ENCODE measurements at places on chromosomes 3 and 15. TPM values are rescaled to one million over a fixed set of nuclear protein-coding genes. Genes with fewer than 3 reads are reported as not detected.

- DNase-seq, result no peak
Measured at GRCh38 chr3:53230041-53230621, 25.7 kb downstream of the TKT start.

- peak; percentile 30 for DNase-seq
Measured at GRCh38 chr15:80970018-80970657, 19.5 kb downstream of the MESD start.

DNA sequence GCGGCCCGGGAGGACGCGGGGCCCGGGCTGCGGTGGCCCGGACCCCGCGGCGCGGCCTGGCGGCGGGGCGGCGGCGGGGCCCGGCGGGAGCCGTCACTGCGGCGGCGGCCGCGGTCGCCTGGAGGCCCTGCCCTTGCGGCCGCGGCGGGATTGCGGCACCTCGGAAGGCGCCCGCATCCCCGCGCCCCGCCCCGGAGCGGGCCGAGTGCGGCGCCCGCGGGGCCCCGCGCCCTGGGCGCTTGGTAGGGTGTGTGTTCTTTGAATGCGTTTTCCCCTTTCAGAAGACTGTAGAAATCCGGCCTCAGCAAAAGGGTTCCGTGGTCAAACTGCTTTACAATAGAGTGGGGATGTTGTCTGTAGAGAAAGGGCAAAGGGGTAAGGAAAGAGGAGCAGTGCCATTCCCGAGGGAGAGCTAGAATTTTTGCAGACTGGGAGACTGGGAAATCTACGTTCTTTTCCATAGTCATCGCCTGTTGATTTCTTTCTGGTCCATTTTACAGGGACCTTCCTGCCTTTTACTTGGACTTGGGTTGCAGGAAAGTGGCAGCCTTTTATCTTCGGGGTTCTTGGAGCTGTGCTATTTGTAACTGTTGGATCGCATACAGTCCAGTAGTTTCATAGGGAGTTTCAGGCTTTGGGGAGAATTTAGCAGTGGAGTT is 630 bp downstream of the SNRK start:
- peak; percentile 22 for DNase-seq

- no peak for DNase-seq
Measured at GRCh38 chr3:171776839-171777583, 33.3 kb downstream of the PLD1 start.

- no peak for DNase-seq
Measured at GRCh38 chr3:117556646-117557407, 847.2 kb downstream of the TUSC7 start.

- DNase-seq, result no peak
Measured at GRCh38 chr3:22371607-22372291, 620.7 kb upstream of the ZNF385D start.

- DNase-seq, result no peak
Measured at GRCh38 chr3:89165636-89166263, 58.3 kb downstream of the EPHA3 start.

GRCh38 chr3:172171396-172172075 is 132.2 kb downstream of the FNDC3B start:
- no peak for DNase-seq

GRCh38 chr3:181660337-181660736 is 51.4 kb upstream of the SOX2 start:
- no peak for DNase-seq

DNA sequence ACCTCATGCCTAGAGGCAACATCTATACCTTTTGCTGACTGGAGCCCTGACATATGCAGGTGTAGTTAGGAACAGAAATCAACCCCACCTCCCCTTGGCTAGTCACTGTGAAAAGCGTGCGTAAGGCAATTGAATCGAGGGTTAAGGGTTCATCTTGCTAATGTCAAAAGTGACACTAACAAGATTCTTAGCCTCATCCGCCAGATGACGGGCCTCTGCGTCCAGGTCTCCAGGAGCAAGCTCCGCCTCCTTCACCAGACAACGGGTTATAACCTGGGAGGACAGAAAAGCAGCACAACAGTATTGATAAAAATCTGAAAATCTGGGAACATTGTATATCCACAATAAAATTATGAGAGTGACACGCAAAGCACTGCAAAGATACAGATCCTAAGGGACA is 4.7 kb downstream of the SELENOS start:
- DNase-seq, result no peak

DNA sequence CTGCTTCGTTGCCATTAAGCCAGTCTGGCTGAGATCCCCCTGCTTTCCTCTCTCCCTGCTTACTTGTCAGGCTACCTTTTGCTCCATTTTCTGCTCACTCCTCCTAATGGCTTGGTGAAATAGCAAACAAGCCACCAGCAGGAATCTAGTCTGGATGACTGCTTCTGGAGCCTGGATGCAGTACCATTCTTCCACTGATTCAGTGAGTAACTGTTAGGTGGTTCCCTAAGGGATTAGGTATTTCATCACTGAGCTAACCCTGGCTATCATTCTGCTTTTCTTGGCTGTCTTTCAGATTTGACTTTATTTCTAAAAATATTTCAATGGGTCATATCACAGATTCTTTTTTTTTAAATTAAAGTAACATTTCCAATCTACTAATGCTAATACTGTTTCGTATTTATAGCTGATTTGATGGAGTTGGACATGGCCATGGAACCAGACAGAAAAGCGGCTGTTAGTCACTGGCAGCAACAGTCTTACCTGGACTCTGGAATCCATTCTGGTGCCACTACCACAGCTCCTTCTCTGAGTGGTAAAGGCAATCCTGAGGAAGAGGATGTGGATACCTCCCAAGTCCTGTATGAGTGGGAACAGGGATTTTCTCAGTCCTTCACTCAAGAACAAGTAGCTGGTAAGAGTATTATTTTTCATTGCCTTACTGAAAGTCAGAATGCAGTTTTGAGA is 25.0 kb downstream of the CTNNB1 start:
- no peak for DNase-seq

- no peak for DNase-seq
Measured at GRCh38 chr15:93029214-93029835, 59.7 kb downstream of the RGMA start.

- DNase-seq, result no peak
Measured at GRCh38 chr3:156298938-156299337, 178.6 kb downstream of the KCNAB1 start.

DNA sequence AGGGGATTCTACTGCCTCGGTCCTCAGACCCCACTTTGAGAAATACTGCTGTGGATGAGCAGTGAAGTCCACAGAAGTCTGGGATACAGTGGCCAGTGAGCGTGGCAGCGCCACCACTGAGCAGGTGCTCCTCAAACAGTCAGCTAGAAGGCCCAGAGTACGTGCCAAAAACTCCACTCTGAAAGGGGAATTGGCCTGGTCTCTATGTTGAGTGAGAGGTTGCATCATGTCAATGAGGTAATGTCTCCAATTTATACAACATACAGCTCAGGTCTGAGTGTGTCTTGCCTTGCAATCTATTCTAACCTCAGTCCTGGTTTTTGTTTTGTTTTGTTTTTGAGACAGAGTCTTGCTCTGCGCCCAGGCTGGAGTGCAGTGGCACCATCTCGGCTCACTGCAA is 53.3 kb upstream of the ETV5 start:
- DNase-seq, result no peak

GRCh38 chr3:135301670-135302069 is 506.6 kb downstream of the EPHB1 start:
- no peak for DNase-seq

GRCh38 chr3:100988080-100988479 is 5.1 kb downstream of the ABI3BP start:
- DNase-seq, result no peak

GRCh38 chr15:33055962-33056361 is 138.6 kb downstream of the FMN1 start:
- DNase-seq, result no peak

- no peak for DNase-seq
Measured at GRCh38 chr15:44811337-44811736, 75.0 kb downstream of the TRIM69 start.

- DNase-seq, result no peak
Measured at GRCh38 chr3:50352781-50353180, 2.1 kb downstream of the CYB561D2 start.

- DNase-seq, result no peak
Measured at GRCh38 chr15:100768501-100768931, 111.1 kb upstream of the ALDH1A3 start.

DNA sequence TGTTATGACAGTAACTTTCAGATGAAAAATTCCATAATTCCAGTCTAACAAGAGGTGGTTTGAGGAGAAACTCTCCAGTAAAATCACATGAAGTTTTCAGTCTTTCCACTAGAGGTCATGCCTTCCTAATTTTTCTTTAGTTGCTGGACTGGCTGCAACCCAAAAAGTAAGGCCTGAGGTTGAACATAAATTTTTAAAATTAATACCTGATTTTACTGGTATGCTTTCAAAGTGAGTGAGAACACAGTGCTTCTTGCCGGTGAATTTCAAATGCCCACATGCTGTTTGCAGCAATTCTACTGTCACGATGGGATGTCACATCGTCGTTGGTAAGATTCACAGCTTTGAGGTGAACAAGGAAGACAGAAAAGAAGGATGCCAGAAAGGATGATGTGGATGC is 89.0 kb upstream of the FGF12 start:
- no peak for DNase-seq

DNA sequence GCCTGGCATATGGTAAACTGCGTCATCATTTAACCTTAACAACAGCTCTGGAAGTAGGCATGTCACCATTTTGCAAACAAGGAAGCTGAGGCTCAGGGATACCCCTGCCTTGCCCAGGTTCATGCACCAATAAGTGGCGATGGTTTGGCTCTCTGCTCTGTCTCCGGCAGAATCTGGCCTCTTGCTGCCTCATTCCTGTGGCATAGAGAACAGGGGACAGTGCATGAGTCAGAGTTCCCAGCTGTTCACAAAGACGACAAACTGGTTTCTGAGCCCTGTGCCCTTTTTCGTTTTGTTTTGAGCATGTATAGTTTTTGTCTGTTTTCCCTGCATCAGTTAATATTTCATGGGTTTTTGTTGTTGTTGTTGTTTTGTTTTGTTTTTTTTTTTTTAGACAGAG is 236.8 kb downstream of the OPA1 start:
- no peak for DNase-seq

GRCh38 chr3:48552111-48552951 is 4.3 kb downstream of the PFKFB4 start:
- DNase-seq, result no peak

DNA sequence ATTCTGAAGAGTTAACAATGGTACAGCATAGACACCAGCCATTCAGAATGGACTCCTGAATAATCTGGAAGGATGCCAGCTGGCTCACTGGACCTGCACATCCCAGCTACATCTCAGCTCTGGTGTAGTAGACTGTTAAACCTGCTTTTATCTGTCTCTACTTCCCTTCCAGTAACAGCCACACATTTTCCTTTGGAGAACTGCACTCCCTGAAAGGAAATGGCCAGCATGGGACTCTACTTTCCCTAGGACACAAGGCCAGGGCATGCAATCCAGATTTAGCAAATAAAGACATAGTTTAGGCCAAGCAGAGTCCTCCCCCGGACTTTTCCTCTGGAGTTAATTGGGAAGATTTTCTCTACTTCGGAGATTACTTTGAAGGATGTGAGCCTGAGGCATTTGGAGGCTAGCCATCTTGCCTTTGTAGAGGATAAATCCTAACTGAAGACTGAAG is 82.7 kb upstream of the TCF12 start:
- DNase-seq, result no peak

DNA sequence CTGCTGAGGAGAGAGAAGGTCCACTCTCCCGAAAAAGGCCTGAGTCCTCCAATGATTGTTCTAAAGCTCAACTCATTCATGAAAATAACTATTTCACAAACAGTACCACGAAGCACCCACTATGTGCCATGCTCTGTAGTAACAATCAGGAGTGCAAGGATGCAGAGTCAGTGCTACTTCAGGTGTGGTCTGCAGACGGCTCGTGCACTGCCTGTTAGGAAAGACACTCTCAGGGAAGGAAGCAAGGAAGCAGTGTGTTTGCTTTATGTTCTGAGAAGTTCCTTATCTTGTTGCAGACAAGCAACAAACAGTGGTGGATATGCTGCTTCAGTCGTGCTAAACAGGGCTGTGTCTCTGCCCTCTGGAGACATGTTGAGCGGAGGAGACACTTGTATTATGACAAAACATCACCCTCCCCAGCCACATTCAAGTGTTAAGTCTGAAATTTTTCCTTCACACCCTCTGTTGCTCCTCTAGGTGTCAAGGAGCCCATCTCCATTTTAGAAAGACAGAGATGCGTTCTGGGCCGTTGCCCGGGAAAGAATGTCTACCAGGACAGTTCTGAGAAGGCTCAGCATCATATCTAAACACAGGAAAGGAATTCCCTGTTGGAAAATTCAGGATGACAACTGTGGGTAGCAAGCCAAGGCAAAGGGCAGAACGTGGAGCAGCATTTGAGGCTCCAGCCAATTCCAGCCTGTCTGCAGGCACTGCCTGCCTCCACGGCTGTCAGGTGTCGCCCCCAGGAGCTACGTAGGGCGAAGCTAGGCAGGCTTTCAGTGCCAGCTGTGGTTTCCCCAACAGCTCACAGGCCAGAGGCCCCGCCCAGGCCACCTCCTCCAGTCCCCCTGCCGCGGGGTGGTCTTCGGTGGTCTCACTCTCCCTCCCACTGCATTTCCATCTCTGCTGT is 13.4 kb upstream of the ATP10A start:
- DNase-seq, result no peak

DNA sequence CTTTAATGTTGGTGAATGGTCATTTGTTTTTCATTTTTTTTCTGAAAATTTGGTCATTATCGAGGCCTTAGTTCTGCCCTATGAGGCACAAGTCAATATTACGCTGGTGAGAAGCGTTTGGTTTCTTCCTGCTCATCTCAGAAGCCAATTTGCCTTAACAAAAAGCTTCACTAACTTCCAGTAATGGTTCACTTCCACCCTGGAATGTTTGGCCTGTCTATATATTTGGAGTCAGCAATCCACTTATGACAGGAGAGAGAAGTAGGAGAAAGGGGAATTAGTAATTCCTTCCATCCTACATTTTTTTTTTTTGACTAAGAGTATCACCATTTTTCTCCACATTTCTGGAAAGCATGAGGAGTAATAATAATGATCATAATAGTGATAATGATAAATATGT is 124.4 kb downstream of the DIPK2A start:
- no peak for DNase-seq

GRCh38 chr3:121228971-121229370 is 316.8 kb downstream of the POLQ start:
- no peak for DNase-seq

- DNase-seq, result no peak
Measured at GRCh38 chr3:127210654-127210943, 17.7 kb downstream of the PRR23E start.

DNA sequence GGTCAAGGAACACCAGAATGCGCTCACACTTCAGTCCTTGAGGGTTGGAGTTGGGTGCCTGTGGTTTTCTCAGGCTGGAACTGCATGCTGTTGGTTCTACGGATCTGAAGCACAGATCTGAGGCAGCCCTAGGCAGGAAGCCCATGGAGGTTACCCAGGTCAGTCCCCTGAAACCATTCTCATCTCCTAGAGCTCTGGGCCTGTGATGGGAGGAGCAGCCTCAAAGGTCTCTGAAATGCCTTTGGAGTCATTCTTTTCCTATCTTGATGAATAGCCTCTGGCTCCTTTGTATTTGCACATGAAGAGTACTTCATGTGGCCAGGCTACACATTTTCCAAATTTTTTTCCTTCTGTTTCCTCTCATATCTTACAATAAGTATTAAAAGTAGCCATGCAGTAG is 179.3 kb upstream of the UBE2E1 start:
- no peak for DNase-seq

Gene SI
- total RNA-seq, result not detected

Gene CLDN18
- total RNA-seq, result not detected

Gene TRAIP
- 21.0 TPM for total RNA-seq

Gene AP3B2
- not detected for total RNA-seq

Gene ABHD14A
- 15.9 TPM for total RNA-seq

Gene CCDC39
- total RNA-seq, result not detected

Gene LYZL4
- total RNA-seq, result not detected

Gene ABHD6
- total RNA-seq, result 28.2 TPM

Gene PXYLP1
- total RNA-seq, result 66.0 TPM

Gene PEX5L
- total RNA-seq, result 0.25 TPM
